Naive B cell (primary cell): ENCODE measurements at places on chromosomes 2 and 18. TPM values are rescaled to one million over a fixed set of nuclear protein-coding genes. Genes with fewer than 3 reads are reported as not detected.
A peak's percentile ranks its signal among the peaks of the same experiment; 100 is the strongest.

Gene SULT1C2
- not detected for polyA plus RNA-seq

Gene ARHGAP15
- 202 TPM for polyA plus RNA-seq

Gene VAMP8
- 339 TPM for polyA plus RNA-seq

Gene SERPINB11
- polyA plus RNA-seq: not detected

Gene TUBA3E
- polyA plus RNA-seq: not detected

Gene TRIM43
- not detected for polyA plus RNA-seq

Gene TRAK2
- polyA plus RNA-seq: 57.8 TPM

Gene CYTIP
- polyA plus RNA-seq: 172 TPM

Gene PTPRN
- polyA plus RNA-seq: 0.29 TPM

Gene SULT1C4
- polyA plus RNA-seq: not detected

DNA sequence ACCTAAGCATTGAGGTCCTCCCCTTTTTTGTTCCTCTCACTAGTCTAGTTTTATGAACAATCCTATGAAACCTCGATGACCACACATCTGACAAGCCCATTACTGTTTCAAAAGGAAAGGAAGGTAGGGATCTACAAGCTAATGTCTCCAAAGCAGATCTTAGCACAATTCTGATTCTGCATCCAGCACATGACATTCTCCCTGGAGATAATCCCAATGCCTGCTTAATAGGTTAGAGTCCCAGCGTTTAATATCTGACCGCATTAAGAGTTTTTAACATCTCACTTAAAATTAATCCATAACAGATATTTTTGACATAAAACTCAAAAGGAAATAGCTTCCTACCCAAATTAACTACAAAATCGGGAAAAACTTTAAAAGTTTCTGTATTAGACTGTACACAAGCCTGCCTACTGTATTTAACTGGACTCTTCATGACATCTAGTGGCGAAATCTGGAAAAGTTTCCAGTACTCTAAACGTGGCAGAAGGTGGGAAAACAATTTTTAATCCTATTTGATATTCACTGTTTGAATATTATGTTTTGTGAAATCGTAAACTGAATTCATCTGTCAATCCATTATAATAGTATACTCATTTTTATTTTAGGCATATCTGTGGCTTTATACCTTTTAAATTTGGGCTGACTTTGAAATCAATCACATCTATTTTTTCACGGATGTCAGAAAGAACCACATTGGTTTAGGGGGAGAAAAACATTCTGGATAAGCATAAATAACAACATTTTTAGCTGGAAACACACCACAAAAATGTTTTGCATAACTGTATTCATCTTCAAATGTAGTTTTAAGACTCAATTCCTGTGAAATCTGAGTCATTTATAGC lies 62.4 kb downstream of the TXNL1 start:
- no peaks in the 10 kb centered on the region for H3K27me3 ChIP-seq
- DNase-seq: peak; percentile 30
- no peaks in the 10 kb centered on the region for H3K36me3 ChIP-seq
- H3K4me3 ChIP-seq: no peak overlapping the region

GRCh38 chr2:36480028-36480427 lies 117.9 kb downstream of the FEZ2 start:
- no peak for DNase-seq
- peaks cover 29% of the 10 kb centered on the region for H3K36me3 ChIP-seq

DNA sequence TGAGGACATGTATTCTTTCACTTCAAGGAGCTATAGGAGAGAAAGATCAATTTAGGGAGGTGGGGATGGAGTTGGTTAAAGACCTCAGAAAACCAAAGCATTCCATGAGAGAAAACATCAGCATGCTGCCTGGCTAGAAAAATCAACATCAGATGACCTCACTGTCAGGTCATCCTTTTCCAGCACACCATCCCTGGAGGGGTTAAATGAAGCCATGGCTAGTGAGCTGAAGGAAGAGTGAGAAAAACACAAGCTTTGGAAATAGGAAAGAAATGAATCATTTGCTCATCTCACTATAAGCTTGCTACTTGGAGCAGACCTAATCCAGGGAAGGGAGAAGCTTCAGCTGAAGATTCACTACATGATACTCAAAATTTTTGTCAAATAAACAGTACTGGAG lies 109.5 kb upstream of the ITGB6 start:
- H3K36me3 ChIP-seq: peaks cover 17% of the 10 kb centered on the region
- no peak overlapping the region for H3K4me3 ChIP-seq
- no peak for DNase-seq
- peaks cover 6% of the 10 kb centered on the region for H3K4me1 ChIP-seq

GRCh38 chr2:176122683-176123410 lies at the start of gene HOXD9:
Gene HOXD9, plus strand, starts transcription at chr2:176122719. Its CDS starts 50 bp downstream, at chr2:176122769.
- peak within 1 kb of the TSS; percentile 60 for H3K27ac ChIP-seq
- peaks cover 6% of the 10 kb centered on the region for H3K4me1 ChIP-seq
- no peaks in the 10 kb centered on the region for H3K36me3 ChIP-seq
- peaks cover 74% of the 10 kb centered on the region for H3K27me3 ChIP-seq
- H3K4me3 ChIP-seq: peak within 1 kb of the TSS; percentile 67

DNA sequence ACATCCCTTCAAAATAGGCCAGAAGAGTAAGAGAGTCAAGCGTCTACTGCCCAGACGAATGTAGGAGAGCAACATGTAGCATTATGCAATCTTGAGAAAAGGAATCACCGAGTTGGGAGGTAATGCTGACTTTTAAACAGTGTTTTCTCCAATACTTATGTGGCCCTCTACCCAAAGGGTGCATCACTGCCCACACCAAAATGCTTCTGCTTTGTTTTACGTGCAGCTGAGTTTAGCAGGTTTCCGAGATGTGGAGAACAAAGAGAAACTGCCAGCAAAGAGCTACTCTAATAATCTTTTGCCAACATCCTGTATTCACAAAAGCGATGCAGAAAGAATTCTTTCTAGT lies 63.4 kb upstream of the ZEB2 start:
- peak overlapping the region; percentile 57 for H3K4me3 ChIP-seq
- no peaks in the 10 kb centered on the region for H3K36me3 ChIP-seq
- DNase-seq: no peak
- H3K27me3 ChIP-seq: peaks cover 6% of the 10 kb centered on the region

GRCh38 chr18:49813069-49813318 lies 339 bp downstream of the ACAA2 start:
- DNase-seq: no peak
- H3K27me3 ChIP-seq: no peaks in the 10 kb centered on the region

- no peak overlapping the region for H3K4me3 ChIP-seq
- no peaks in the 10 kb centered on the region for H3K4me1 ChIP-seq
- H3K27me3 ChIP-seq: no peaks in the 10 kb centered on the region
- no peak overlapping the region for H3K27ac ChIP-seq
These were observed 125.1 kb downstream of the CPS1 start for GRCh38 chr2:210681491-210681890.

DNA sequence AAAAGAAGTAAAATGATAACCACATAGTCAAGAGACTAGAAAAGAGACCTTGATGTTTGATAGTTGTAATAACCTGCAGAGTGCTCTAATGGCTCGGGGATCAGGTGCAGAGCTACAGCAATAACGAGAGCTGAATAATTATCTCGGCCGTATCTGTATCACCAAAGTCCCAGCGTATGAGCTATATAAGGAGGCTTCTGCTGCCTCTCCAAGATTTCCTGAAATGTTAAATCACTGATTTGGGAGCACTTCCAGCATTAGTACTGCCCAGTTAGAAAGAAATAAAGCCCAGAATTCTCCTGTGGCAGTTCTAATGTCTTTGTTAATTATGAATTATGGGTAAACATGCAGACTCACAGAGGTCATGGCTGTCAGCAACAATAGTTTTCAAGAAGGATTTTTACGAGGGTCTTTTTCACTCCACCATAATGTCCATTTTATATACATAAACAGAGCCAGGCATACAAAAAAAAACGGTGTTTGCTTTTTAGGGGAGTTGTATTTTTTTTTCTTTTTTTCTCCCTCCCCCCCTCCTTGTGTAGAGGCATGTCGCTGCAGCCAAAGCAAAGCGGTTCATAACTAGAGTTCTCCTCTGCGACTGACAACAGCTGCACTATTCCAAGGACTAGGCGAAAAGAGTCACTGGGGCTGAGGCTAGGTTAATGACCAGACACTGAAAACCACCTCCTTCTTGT lies 168.3 kb upstream of the VRK2 start:
- peaks cover 18% of the 10 kb centered on the region for H3K4me1 ChIP-seq
- H3K27ac ChIP-seq: peak overlapping the region; percentile 0
- no peaks in the 10 kb centered on the region for H3K36me3 ChIP-seq
- no peak for DNase-seq
- H3K27me3 ChIP-seq: no peaks in the 10 kb centered on the region

GRCh38 chr2:11945139-11946126 lies 199.0 kb downstream of the LPIN1 start:
- H3K27me3 ChIP-seq: no peaks in the 10 kb centered on the region
- DNase-seq: peak; percentile 29
- peak overlapping the region; percentile 90 for H3K27ac ChIP-seq

- peak overlapping the region; percentile 19 for H3K27ac ChIP-seq
- H3K4me1 ChIP-seq: peaks cover 20% of the 10 kb centered on the region
- no peak overlapping the region for H3K4me3 ChIP-seq
These were observed 58.3 kb downstream of the LDLRAD4 start for GRCh38 chr18:13276530-13277520.

- H3K4me1 ChIP-seq: no peaks in the 10 kb centered on the region
- DNase-seq: no peak
- H3K27ac ChIP-seq: no peak overlapping the region
- H3K27me3 ChIP-seq: no peaks in the 10 kb centered on the region
These were observed 136.4 kb upstream of the CELF4 start for GRCh38 chr18:37701967-37702366.

DNA sequence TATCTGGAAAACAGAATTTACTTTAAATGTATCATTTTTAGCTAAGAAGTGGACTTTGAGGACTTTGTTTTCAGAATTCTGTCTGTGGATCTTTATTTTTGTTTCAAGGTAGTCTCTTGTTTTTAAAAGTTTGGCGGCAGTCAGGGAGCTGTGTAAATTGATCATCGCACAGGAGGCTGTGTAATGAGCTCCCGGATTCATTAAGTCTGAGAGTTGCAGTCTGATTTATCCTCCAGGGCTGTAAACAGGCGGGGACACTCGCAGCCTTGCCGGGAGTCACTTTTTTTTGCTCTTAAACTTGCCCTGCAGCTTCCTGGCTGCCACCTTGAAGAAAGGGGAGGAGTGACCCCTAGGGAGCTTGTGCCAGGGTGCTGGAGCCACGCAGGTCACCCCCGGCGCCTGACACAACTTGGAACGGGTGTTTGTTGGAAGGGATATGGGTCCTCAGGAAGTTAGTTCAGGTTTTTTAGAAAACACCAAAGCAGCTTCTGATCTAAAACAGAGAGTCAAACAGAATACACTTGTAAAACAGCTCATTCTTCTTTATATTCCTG lies 76.2 kb downstream of the DCDC2C start:
- no peaks in the 10 kb centered on the region for H3K36me3 ChIP-seq
- H3K4me3 ChIP-seq: peak overlapping the region; percentile 53
- no peak overlapping the region for H3K27ac ChIP-seq
- no peak for DNase-seq
- H3K4me1 ChIP-seq: peaks cover 7% of the 10 kb centered on the region

- no peaks in the 10 kb centered on the region for H3K27me3 ChIP-seq
- H3K4me1 ChIP-seq: no peaks in the 10 kb centered on the region
- H3K27ac ChIP-seq: no peak overlapping the region
- no peak overlapping the region for H3K4me3 ChIP-seq
These were observed 218.5 kb upstream of the SOX11 start for GRCh38 chr2:5473635-5474034.

- H3K4me1 ChIP-seq: peaks cover 50% of the 10 kb centered on the region
- peak overlapping the region; percentile 73 for H3K27ac ChIP-seq
- no peaks in the 10 kb centered on the region for H3K27me3 ChIP-seq
- peaks cover 25% of the 10 kb centered on the region for H3K36me3 ChIP-seq
- no peak overlapping the region for H3K4me3 ChIP-seq
These were observed 94.1 kb upstream of the CD302 start for GRCh38 chr2:159891917-159892730.

GRCh38 chr2:54613794-54614257 lies 109.6 kb upstream of the EML6 start:
- H3K4me3 ChIP-seq: no peak overlapping the region
- peaks cover 25% of the 10 kb centered on the region for H3K36me3 ChIP-seq
- peaks cover 45% of the 10 kb centered on the region for H3K4me1 ChIP-seq
- DNase-seq: no peak
- H3K27me3 ChIP-seq: no peaks in the 10 kb centered on the region

DNA sequence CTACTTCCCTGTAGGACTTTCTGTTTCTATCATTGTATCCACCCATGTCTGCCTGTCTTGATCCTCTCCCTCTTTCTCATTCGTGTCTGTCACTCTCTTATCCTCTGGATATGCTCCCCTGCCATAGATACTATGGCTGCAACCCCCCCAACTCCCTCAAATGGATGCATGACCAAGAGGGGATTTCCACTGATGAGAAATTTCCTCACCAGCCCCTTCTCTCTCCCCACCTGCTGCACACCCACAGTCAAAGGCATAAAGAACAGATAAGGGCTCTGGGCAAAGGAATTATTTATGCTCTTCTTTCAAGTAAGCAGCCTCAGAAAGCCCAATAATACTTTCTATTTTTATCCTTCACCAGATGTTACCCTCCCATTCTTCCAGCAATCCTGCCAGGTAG lies 121.3 kb downstream of the FOXI3 start:
- H3K27ac ChIP-seq: no peak overlapping the region
- H3K27me3 ChIP-seq: peaks cover 52% of the 10 kb centered on the region
- no peaks in the 10 kb centered on the region for H3K36me3 ChIP-seq
- H3K4me3 ChIP-seq: no peak overlapping the region

DNA sequence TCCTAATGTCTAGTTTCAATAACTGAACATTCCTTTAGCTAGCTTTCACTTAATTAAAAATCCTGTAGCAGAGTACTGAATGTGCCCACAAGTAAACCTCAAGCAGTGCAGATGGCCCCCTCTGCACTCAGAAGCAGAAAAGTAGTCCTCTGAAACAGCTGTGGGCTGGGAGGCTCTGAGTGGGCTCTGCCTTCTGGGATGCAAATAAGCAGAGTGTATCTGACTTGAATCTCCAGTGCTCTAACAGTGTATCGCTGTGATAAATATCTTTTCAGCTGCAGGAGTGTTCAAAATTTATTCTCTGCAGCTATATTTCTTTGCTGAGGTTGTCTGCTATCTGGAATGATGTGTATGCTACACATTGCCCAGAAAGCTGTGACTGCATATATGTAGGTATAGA lies 44.8 kb upstream of the SYT4 start:
- H3K4me3 ChIP-seq: no peak overlapping the region
- no peak for DNase-seq
- H3K27me3 ChIP-seq: no peaks in the 10 kb centered on the region
- no peaks in the 10 kb centered on the region for H3K36me3 ChIP-seq

- no peaks in the 10 kb centered on the region for H3K27me3 ChIP-seq
- H3K36me3 ChIP-seq: no peaks in the 10 kb centered on the region
- peaks cover 22% of the 10 kb centered on the region for H3K4me1 ChIP-seq
- no peak for DNase-seq
- no peak overlapping the region for H3K27ac ChIP-seq
- H3K4me3 ChIP-seq: no peak overlapping the region
These were observed 18.8 kb downstream of the METTL21A start for GRCh38 chr2:207606399-207606798.

DNA sequence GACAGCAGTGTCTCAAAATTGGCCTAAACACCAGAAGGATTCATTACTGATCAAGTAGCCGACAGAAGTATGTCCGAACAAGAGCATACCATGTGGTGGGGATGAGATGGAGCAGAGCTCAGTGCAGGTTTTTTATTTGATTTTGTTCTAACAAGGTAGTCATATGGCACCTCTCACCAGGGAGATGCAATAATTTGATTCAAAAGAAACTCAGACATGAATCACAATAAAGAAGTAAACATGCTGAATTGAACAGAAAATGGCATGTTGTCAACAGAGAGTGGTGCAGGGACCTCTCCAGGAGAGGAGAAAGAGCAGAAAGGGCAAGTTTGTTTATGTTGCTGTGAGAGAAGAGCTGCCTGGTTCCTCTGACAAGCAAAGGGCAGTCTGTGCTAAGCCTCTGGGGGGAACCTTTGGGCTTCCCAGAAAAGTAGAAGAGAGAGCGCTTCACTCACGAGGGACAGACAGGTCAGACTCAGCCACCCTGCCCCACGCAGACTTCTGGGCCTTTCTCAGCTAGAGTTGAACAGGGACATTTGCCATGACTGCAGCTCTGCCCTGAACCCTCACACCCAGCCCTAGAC lies 351.3 kb upstream of the RAB12 start:
- no peak for DNase-seq
- H3K36me3 ChIP-seq: no peaks in the 10 kb centered on the region
- no peak overlapping the region for H3K27ac ChIP-seq
- no peaks in the 10 kb centered on the region for H3K4me1 ChIP-seq
